Stimulated activated CD4-positive, alpha-beta T cell treated with anti-CD3 and anti-CD28 coated beads, Interleukin-4, amount 100 ng/mL, for 1 hour (primary cell): ENCODE measurements at places on chromosomes 7 and 10.

- no peak for DNase-seq
Measured at GRCh38 chr7:127760436-127761031, 108.5 kb downstream of the SND1 start.

DNA sequence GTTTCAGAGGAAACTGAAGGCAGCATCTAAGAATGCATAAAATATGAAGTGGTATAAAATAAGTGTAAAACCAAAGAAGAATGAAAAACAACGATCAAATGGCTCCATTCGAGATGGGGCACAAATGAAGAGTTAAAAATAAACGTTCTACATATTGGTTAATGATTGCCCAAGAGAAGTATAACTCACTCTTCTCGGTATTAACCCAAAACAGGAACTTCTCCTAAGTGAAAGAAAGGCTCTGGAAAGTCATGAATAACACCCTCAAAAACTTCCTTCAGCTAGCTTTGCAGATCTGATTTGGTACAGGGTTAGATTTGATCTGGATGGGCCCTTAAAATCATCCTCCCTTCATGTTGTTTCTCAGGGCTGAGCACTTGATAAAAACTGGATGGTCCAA, 94.3 kb upstream of the ADO start:
- DNase-seq: no peak

- no peak for DNase-seq
Measured at GRCh38 chr10:71516890-71517289, 120.2 kb downstream of the CDH23 start.

- no peak for DNase-seq
Measured at GRCh38 chr10:105288026-105288425, 646.9 kb downstream of the SORCS3 start.

DNA sequence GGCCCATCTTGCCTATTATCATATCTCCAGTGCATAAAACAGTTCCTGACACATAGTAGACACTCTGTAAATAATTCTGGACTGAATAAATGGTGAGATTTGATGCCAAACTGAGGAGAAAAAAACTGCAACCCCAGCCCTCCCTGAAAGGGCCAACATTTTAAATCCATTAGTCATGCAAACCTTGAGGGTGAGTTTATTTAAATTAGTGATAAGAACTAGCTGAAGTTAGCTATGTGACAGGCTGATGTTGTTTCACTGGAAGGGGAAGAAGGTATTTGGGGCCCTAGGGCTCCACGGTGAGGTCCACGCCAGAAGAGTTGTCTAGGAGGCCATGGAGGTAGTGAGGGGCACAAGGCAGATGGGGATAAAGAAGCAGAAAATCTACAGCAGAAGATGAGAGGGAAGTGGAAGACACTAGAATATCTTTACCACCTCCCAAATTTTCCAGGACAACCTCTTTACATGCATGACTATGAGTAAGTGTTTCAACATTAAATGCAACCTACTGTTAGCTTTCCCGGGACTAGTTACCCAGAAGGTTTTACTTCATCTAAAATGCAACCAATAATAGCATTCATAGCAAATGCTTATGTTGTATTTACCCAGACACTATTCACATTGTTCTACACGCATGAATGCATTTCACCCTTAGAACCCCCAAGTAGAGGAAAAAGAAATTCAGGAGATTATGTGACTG, 183.2 kb upstream of the LYZL1 start:
- DNase-seq: no peak

DNA sequence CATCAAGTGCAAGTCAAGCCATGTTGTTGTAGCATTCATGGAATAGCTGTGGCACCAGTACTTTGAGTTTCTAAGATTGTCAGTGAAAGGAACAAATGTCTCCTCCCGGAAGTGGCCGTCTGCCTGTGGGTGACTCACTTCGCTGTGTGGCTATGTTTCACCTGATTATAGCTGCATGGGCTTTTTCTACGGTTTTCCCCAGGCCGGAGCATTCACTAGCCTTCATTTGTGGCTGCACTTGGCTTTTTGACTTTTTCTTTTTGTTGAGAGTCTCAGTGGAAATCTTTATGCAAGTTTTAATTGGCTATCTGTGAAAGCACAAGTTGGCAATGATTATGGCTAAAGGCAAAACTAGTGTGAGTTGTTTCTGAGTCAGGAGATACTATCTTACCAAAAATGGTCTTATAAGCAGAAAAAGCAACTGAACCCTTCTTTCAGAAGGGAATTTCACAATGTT, 35.0 kb downstream of the SRI start:
- DNase-seq: no peak

DNA sequence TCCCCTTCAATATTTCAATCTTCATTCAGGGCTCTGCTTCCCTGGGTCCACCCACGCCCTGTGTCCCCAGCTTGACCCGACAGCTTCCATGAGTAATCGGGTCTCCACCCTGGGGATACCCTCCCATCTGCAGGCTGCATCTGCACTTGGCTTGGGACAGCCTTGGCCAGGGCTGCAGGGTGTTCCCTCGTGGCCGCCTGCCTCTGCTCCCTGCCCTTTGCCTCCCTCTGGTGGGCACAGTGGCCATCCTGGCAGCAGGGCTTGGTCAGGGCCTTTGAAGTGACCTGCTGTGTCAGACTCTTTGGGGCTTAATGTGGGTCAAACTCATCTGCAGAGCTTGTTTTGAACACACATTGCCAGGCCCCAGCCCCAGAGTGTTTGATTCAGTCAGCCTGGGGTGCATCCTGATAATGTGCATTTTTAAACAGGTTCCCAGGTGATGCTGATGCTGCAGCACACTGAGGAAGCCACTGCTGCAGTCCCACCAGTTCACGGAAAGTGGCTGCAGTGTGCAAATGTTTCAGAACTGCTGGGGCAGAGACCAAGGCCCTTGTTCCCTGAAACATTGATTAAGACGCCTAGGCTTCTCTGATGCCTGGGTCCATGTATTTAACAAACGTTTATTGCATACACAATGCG, 80.7 kb upstream of the SEC61G start:
- DNase-seq: no peak

DNA sequence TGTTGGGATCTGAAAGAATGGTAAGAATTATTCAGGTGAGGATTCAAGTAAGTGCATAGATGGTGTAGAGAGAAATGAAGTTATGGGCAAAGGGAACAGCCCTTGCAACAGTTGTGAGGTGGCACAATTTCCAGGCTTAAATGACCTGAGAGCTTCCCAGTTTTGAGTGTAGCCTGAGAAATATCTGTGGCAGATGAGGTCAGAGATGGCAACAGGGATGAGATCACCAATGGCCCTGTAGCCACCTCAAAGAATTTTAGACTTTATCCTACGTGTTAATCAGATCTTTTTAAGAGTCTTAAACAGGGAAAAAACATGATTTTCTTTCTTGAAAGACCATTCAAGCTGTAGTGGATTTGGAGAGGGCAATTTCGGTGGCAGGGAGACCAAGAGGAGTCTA, 1.9 kb upstream of the NRF1 start:
- no peak for DNase-seq

DNA sequence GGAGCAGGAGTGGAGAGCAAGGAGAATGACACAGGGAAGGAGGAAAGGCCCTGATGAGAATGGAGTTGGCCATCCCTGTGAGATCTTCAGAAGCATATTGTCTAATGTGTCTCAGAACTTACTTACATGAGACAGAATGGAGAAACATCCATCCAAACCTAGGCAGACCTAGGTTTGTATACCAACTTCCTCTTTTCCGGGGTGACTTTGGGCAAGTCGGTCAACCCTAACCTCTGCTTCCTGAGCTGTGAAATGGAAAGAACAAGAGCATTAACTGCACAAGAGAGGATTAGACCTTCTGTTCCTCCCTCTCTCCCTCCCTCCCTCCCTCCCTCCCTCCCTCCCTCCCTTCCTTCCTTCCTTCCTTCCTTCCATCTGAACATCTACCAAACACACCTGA, 4.5 kb downstream of the GHRHR start:
- DNase-seq: no peak

DNA sequence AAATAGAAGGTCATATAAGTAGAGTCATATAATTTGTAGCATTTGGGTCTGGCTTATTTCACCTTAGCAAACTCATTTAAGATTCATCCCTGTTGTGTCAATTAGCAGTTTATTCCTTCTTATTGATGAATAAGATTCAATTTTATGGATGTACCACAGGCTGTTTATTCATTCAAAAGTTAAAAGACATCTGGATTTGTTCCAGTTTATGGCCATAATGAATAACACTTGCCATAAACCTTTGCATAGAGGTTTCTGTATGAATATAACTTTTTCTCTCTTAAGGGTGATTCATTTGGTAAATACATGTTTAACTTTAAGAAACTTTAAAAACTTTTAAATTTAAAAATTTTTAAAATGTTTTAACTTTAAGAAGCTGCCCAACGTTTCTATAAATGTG, 66.4 kb downstream of the CPED1 start:
- no peak for DNase-seq

- DNase-seq: no peak
Measured at GRCh38 chr7:452226-452751, 67.4 kb downstream of the PDGFA start.

DNA sequence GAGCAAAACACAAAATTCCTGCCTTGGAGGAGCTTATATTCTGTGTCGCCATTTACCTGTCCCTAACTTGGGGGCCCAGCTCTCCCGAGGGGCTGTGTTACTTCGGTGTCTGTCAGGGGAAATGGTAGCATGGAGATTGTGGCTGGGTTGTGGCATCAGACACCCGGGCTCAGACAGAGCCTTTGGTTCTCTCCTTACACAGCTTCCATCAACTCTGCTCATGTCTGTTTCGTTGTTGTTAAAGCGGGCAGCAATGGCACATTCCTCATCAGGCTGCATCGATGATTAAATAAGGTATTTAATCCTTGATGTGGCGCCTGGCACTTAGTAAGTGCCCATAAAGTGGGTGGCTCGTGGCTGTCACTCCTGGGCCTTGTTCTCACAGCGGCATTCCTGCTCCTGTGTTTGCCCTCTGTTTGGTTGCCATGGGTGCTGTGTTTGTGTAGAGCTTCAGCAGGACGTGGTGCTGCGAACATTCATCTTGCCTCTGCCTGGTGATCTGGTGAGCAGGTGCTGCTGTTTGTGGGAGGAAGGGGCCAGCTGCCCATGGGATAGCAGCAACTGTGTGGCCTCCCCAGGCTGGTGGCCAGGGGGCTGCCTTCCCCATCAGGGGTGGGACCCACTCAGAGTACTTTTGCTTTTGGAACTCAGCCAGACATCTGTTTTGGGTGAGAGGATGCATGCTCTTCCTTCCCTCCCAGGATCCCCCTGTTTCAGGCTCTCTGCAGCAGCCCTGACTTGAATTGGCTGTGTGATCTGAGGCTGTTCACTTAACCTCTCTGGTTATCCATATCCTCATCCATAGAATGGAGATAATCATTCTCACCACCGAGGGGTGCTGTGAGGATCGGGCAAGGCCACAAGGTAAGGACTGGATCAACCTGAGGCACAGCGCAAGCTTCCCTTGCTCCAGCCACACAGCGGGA, 207.2 kb upstream of the SVIL start:
- DNase-seq: no peak

GRCh38 chr10:55704950-55705349, 656.1 kb downstream of the ZWINT start:
- no peak for DNase-seq

DNA sequence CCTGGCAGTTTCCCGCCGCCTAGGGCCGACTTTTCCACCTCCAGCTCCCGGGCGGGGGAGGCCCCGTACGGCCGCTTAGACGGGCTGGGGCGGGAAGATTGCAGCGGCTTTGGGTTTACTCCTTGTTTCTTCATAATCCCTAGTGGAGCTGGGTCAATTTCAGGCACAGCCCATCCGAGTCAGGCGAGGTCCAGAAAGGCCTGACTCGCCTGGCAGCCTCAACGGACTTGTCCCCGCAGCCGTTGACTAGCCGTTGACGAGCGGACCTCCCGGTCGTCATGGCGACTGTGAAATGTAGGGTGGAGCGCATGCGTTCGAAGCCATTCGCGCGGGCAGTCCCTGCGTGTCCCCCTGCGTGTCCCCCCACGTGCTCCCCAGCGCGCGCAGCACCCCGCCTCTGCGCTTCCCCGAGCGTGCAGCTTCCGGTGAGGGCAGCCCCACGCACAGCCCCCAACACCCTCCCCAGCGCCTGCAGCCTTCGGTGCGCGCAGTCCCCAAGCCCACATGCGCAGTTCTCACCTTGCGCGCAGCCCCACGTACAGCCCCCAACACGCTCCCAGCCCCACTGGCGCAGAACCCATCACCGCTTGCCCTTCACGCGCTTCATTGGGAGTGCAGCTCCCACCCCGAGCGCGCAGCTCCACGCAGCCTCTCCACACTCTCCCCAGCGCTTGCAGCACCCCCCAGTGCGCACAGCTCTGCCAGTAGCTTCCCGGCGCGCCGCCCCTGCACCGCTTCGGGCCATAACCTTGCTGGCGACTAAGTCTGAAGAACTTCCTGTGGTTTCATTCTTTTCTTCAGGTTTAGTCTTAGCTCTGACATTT, 67.8 kb downstream of the TBX20 start:
- no peak for DNase-seq

GRCh38 chr10:89151857-89152256, 55.3 kb downstream of the CH25H start:
- no peak for DNase-seq

GRCh38 chr10:122176232-122177213, 94.6 kb upstream of the BTBD16 start:
- DNase-seq: no peak

DNA sequence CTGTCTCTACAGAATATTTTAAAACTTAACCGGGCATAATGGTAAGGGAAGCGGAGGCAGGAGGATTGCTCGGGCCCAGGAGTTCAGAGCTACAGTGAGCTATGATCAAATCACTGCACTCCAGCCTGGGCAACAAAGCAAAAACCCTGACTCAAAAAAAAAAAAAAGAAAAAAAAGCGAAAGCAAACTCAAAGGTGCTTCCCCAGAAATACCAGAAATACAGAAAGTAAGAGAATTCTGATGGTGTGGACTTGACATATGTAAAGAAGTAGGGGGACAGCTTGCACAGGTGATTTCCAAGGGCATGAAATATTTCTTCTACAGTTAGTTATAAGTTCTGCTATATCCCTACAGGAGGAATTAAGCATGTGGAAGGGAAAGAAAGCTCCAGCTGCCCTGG, 69.7 kb upstream of the APBB1IP start:
- no peak for DNase-seq

GRCh38 chr10:123157210-123157609, 3.0 kb downstream of the BUB3 start:
- no peak for DNase-seq

- DNase-seq: no peak
Measured at GRCh38 chr10:50416181-50416824, 165.0 kb upstream of the ASAH2 start.
